ENCODE measurements at places on chromosomes 1 and 21.

GRCh38 chr1:169909499-169909898 is 15.8 kb upstream of the SCYL3 start:
- DNase-seq: no peak

- no peak for DNase-seq
Observed at GRCh38 chr1:169163059-169163458, 56.6 kb downstream of the ATP1B1 start.

DNA sequence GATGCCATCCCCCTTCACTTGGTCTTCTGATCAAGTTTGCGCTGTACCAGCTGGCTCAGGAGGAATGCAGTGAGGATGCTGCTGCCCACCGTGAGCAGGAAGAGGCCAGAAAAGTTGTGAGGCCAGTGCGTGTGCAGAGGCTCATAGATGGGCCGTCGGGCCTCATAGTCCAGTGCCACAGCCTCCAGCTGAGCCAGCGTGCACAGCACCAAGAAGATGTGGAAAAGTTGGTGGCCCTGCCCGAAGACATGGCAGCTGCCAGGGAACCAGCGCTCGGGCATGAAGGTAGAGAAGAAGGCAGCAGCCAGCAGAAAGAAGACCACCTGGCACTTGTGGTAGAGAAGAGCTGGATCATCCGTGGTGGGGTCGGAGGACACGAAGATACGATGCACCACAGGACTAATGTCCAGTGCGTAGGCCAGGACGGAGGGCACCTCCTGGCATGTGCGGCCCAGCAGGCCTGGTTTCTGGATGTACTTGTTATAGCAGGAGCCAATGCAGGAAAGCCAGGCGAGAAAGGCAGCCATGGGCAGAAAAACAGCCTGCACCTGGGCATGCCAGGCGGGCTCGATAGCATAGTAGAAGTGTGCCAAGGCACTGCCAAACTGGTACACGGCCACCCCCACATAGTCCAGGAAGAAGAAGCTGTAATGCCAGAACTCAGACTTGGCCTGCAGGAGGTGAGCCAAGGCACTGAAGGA is 3.7 kb upstream of the AUNIP start:
- DNase-seq: no peak

DNA sequence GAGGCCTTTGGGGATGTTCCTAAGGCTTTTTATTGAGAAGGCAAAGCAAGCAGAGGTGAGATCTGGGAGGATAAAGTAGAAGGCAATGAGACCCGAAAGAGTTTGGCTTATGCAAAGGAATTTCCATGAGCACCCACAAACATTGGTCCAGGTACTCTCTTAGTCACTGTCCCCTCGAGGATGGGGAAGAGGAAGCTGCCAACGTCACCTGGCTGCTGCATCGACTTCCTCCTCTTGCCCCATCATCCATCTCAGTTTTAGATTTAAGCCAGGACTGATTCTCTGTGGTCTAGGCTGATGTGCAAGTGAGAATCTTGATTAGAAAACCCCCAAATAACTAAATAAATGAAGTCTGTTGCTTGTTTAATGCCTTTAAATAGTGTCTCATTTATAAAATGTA is 28.7 kb downstream of the RUNX1 start:
- DNase-seq: no peak

GRCh38 chr21:25887646-25888306 is 153.0 kb downstream of the GABPA start:
- DNase-seq: no peak

DNA sequence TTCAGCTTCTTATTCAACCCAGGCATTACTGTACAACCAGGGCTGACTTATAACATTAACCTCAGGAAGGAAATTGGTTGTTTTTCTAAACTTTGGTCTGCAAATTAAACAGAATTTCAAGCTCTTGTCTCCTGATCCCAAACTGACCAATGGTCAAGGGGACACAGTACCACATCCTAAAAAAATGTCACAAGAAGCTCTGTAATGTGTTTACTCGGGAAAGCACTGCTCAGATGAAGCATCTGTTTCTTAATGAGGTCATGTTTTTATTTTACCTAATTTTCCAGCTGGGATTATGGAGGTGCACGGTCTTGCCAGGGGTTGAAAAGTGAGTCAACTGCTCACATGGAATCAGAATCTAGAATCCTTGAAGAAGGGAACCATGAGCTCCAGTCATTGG is 18.7 kb downstream of the ADAMTS5 start:
- DNase-seq: no peak

DNA sequence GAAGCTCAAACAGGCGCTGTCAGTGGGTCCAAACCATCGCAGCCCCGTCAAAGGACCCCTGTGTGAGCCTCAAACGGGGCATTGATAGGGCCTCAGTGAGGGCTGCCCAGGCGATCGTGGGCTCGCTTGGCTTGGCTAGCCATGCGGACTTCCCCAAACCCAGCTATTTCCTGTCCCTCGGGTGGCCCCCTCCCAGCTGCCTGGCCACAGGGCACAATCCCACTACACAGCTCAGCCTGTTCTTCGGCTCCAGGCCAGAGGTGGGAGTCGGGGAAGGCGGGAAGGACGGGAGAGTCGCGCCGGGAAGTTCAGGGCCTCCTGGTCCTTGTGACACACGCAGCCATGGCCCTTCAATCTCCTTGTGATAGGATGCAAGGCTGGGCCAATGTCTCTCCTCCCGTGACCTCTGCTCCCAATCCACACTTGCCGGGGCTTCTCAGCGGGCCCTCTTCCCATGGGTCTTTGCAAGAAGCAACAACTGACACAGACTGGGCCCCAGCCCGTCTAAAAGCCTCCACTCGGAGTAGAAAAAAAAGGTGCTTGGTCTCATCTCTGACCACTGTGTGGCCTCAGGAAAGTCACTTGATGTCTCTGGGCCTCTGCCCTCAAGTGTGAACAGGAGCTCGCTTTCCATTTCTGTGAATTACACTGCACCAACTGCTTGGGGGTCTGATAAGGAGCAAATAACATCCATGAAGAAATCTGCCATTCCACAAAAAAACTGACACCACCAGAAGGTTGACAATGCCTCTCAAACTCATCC is 7.1 kb upstream of the MATN1 start:
- no peak for DNase-seq

DNA sequence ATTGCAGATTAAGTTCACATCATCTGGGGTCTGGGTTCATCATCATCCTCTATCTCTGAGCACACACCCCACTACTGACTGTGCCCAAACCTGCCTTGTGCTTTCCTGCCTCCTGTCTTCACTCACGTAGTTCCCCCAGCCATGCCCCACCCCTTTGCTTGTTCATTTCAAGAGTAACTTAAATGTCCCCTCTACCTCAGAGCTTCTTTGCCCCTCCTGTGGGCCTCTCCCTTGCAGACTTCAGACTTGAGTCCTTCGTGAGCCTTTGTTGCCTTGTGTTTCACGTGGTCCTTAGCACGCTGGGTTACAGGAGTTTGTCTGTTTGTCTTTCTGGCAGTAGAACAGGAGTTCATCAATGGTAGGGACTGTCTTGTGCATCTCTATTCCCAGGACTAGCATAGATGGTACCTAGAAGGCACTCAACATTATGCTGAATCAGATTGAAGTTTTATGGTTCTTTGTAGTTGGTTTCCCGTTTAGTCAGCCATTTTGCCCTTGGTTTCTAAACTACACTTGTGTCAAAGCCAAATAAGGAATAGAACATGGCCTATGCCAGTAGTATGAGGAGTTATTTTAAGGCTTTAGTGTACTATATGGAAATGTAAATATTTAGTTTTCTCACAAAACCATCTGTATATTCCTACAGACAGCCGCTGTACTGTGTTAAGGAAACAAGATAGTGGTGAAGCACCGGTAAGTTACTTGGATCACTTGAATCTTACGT is 86.2 kb downstream of the TTC3 start:
- DNase-seq: no peak

DNA sequence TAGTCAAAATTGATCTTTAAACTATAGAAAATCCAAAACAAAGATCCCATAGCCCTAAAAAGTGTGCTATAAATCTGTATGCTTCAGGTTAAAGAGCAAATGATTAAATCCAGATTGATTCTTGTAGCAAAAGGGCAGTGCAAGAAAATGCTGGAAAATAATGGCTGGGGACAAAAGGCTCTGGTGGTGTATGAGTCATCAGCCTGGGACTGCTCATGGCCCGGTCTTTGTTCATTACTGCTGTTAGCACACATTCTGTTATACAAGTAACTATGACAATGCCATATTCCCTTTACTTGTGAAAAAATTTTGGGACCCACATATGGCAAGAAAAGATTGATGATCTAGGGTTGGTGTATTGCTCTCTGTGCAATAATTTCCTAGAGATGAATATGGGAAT is 89.1 kb downstream of the RWDD3 start:
- no peak for DNase-seq

DNA sequence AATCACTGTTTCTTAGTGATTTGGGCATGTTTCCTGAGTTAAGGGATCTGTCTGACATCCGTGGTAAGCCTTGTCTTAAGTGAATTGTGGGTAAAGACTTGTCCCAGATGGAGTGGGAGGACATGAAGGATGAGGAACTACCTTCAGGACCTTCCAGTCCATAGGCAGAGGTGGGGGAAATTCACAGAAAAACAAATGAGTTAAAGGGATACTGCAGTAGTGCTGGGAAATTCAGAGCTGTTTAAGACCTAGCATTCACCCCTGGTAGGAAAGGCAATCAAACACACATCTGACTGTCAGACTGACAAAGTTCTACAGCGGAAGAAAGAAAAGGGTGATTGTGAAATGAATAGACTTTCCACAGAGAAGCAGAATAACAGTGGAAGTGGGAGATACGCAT is 3.0 kb downstream of the GNAT2 start:
- no peak for DNase-seq

DNA sequence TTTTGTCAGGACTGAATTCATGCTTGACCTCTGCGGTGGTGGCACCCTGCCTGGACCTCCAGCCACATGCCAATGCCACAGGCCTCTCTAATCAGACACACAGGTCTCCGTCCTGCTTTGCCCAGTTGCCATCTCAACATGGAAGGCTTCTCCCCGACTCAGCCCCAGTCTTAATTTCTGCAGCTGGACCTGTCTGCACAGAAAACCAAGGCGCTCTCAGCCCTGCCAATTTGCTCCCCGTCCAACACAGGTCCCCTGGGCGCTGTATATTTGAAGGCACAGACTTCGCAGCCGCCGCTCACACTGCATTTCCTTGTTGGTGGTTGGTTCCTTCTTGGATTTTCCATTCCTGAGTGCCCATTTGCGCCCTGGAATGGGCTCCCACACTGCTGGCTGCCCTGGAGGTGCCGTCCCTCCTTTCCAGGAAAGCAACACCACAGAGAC is 28.0 kb upstream of the PLEKHG5 start:
- no peak for DNase-seq

GRCh38 chr1:58981392-58981791 is 197.5 kb upstream of the JUN start:
- no peak for DNase-seq

GRCh38 chr1:48217856-48218255 is 4.7 kb upstream of the SLC5A9 start:
- DNase-seq: no peak

GRCh38 chr1:224087286-224087794 is 26.6 kb upstream of the FBXO28 start:
- no peak for DNase-seq

DNA sequence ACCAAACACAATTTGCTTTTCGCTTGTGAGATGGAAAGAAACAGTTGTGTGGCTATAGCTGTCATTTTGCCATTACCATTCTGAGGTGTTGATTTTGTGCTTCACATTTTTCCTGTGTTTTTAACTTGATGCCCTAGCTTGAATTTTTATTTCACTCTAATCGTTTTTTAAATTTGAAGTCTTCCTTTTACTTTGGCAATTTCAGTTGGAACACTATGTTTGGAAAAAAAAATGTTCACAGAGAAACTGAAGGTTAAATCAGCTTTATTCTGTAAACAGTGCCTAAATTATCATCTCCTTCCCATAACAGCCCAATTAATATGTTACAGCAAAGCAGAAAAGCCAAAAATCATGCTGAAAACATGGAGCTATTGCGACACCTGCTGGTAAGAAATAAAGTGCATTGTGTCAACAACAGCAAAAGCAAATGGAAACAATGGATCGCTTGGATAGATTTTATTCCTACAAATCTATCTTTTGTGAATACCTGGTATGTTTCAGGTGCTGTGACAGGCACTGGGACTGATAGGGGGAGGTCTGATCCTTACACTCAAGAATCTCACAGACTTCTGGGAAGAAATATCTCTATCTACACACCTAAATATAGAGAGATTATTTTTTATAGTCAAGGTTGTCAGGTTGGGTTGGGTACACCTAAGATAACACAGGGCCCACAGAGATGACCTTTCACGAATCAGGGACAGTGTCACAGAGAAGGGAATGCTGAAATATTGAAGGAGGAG is 16.2 kb upstream of the ERICH3 start:
- DNase-seq: no peak

GRCh38 chr1:26045722-26046245 is at the start of gene SLC30A2:
Gene SLC30A2, minus strand, starts transcription at chr1:26046118. Its CDS starts 222 bp downstream, at chr1:26045896.
- DNase-seq: no peak

- DNase-seq: no peak
Observed at GRCh38 chr1:57157818-57158603, 192.2 kb upstream of the C8B start.

- no peak for DNase-seq
Observed at GRCh38 chr1:8463144-8463927, 145.4 kb downstream of the SLC45A1 start.

- no peak for DNase-seq
Observed at GRCh38 chr1:192546596-192547190, 28.9 kb upstream of the RGS1 start.

DNA sequence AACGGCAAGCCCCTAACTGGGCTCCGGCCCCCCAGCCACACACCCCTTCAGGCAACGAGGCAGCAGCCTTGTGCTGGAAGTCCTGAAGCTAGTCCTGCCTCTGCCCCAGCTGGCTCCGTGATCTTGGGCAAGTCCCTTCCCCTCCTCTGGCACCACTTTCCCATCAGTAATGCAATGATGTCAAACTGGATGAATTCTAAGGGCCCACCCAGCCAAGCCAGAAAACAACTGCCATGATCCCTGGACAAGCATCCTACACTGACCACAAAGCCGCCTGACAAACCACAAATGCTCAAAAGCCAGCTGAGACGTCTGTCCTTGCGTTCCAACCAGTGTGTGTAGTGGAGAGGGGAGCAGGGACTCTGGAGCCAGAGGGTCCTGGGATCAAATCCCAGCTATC is 26.8 kb downstream of the IFFO2 start:
- no peak for DNase-seq

- no peak for DNase-seq
Observed at GRCh38 chr1:158035976-158036583, 42.6 kb downstream of the KIRREL1 start.

DNA sequence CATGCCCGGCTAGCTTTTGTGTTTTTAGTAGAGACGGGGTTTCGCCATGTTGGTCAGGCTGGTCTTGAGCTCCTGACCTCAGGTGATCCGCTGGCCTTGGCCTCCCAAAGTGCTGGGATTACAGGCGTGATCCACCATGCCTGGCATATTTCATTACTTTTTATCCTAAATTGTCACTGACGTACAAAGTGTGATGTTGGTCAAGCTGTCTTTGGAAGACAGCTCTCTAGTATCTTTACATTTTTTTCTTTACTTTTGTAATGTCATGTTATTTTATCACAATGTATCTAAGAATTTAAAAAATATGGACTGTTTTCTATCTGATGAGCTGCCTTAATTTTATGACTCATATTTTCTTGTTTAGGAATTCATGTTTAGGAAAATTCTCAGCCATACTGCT is 72.2 kb downstream of the SPATA17 start:
- no peak for DNase-seq
